ENCODE measurements at places on chromosomes 5 and 9.

GRCh38 chr5:61352612-61353156, 20.6 kb downstream of the ZSWIM6 start:
- DNase-seq = no peak

- peak; percentile 27 for DNase-seq
Measured at GRCh38 chr5:111781200-111781599, 24.2 kb upstream of the NREP start.

DNA sequence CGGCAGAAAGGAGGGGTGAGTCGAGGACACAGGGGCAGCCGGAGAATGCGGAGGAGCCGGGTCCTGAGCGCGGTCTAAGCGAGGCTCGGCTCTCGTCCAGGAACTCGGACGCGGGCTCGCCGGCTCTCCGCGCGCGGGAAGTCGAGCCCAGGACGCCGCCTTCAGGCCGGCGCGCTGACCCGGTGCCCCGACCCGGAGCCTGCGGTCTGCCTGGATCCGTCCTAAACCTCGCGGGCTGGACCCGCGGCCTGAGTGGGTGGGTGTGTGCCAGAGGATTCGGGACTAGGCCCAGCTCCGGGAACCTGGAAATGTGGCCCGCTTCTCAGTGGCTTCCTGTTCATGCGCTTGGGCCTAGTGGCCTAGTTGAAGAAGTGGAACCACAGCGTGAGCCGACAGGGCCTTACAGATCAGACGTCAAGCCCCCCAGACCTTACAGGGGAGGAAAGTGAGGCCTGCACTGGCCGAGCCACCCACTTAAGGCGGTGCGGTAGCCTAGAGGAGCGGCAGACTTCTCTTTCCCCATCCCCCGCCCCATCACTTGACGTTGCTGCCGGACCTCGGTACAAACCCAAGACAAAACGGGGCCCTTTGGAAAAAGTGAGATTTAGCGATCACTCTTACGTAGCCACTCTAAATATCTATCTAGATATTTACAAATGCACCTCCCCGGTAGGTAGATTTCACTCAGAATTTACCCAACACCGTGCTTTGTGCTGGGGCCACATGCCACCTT, 1.2 kb downstream of the CDKN2B-AS1 start:
- DNase-seq = peak; percentile 5

- DNase-seq = no peak
Measured at GRCh38 chr5:78065663-78066062, 228.8 kb downstream of the AP3B1 start.

GRCh38 chr9:114499528-114499927, 5.7 kb downstream of the WHRN start:
- peak; percentile 64 for DNase-seq

- DNase-seq = no peak
Measured at GRCh38 chr9:17735859-17736258, 157.0 kb downstream of the SH3GL2 start.

- DNase-seq = no peak
Measured at GRCh38 chr5:80291761-80292160, 28.0 kb upstream of the SPZ1 start.

DNA sequence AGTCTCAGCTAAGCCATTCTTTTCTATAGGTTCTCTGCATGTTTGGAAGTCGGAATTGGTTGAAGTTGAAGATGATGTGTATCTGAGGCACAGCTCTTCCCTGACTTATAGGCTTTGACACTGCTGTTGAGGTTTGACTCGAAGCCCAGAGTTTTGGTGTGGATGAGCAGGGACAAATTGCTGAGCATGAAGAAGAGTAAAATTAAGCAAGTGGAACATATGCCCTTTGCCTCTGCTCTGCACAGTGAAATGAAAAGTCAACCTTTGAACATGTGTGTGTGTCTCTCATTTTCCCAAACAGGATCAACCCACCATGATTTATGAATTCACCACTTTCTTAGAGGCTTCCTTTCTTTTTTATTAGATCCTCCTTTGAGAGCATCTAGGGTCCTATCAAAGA, 8.5 kb downstream of the HMHB1 start:
- DNase-seq = no peak

GRCh38 chr5:395156-395920, 47.6 kb upstream of the EXOC3 start:
- DNase-seq = no peak

GRCh38 chr5:111337688-111338087, 113.5 kb downstream of the CAMK4 start:
- no peak for DNase-seq

DNA sequence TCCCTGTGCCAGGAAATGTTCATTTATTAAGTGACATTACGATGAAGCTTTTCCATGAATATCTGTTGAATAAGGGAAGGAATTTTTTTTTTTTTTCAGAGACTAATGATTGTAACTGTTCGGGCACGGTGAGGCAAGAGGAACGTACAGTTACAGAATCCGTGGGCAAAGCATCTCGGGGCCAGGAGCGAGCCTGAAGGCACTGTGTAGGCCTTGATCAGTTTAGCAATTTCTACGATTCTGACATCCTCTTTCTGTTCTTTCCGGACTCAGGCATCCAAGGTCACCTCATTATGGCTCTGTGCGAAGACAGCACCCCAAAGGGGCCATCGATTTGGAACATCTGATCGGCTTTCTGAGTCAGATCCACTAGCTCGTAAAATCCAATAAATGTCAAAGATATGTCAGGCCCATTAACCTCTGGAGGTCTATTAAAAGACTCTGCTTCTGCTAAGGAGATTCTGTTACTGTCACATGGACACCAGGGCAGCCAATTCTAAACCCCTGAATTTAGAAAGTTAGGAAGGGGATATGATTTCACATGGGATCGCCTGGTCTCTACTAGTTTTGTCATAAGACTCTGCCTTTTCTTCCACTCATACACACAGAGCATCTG, 41.4 kb upstream of the BOD1 start:
- DNase-seq = no peak

DNA sequence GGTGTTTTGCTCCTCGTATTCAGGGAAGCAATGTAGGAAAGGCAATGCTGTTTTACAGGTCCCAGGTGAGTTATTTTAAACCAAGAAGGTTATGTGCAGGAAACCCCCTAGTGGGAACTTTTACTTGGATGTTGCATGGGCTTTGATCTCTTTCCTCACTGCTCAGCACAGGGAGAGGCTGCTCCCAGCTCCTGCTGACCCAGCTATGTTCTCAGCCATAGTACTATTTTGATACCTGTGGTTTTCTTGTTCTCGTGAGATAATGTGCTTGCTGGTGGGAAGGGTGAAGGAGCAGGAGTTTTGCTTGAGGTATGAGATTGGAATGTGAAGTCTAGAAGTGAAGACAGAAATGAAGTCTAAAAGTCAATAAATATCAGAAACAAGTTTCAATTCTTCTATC, 265.6 kb upstream of the FBXL7 start:
- DNase-seq = no peak

- DNase-seq = no peak
Measured at GRCh38 chr9:28502741-28503140, 929.5 kb upstream of the C9orf72 start.

DNA sequence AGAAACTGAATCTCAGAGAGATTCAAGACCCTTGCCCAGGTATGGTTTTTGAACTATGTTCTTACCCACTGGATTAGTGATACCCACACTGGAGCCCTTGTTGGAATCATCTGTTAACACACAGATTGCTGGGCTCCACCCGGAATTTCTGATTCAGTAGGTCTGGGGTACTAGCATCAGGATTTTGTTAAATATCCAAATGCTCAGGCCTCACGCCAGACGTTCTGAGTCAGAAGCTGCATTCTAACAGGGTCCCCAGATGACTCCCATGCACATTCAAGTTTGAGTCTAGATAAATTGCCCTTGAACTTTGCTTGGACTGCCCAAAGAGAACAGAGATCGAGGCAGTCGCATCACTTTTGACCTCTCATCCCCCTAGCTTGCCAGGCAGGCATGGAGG, 182.0 kb upstream of the WWC1 start:
- DNase-seq = no peak

- no peak for DNase-seq
Measured at GRCh38 chr5:54090495-54091120, 219.8 kb downstream of the ARL15 start.

DNA sequence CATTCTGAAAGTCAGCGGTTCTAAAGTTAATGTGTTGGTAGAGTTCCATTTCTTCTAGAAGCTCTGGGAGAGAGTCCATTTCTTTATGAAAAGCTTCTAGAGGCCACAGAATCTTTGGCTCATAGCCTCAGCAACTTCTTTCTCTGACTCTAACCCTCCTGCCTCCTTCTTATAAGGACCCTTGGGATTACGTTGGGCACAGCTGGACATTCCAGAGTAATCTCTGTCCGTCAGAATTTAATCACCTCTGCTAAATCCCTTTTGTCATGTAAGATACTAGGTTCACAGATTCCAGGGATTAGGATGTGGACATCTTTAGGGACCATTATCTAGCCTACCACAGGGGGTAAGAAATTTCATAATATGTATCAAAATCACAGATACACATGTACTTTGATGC, 22.6 kb upstream of the ANKDD1B start:
- DNase-seq = no peak

GRCh38 chr5:180816608-180817534, 14.3 kb upstream of the MGAT1 start:
- DNase-seq = no peak

- DNase-seq = no peak
Measured at GRCh38 chr5:160957312-160957861, 105.4 kb upstream of the ATP10B start.

- DNase-seq = no peak
Measured at GRCh38 chr9:21974722-21975409, 19.3 kb downstream of the CDKN2A start.

GRCh38 chr5:163766936-163767670, 261.7 kb downstream of the MAT2B start:
- no peak for DNase-seq

GRCh38 chr5:166382031-166382430, 1909.4 kb upstream of the WWC1 start:
- DNase-seq = no peak

GRCh38 chr9:92510747-92511146, 25.0 kb downstream of the ECM2 start:
- DNase-seq = no peak

GRCh38 chr5:115661101-115661500, 35.3 kb upstream of the TMED7 start:
- DNase-seq = no peak

GRCh38 chr9:5872511-5872910, 18.2 kb upstream of the MLANA start:
- no peak for DNase-seq

DNA sequence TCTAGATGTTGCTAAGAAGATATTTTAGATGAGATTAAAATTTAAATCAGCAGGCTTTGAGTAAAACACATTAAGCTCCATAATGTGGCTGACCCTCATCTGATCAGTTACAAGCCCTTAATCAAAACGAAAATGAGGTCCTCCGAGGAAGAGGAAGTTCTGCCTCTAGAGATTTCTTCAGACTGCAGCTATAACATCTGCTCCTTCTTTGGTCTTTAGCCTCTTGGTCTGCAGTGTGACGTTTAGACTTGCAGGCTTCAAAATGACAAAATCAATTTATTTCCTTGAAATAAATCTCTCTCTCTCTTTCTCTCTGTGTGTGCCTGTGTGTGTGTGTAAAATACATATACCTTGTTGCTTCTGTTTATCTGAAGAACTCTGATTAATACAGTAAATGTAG, 1429.8 kb upstream of the CDH9 start:
- DNase-seq = no peak

GRCh38 chr5:61280761-61281427, 51.2 kb upstream of the ZSWIM6 start:
- peak; percentile 24 for DNase-seq

DNA sequence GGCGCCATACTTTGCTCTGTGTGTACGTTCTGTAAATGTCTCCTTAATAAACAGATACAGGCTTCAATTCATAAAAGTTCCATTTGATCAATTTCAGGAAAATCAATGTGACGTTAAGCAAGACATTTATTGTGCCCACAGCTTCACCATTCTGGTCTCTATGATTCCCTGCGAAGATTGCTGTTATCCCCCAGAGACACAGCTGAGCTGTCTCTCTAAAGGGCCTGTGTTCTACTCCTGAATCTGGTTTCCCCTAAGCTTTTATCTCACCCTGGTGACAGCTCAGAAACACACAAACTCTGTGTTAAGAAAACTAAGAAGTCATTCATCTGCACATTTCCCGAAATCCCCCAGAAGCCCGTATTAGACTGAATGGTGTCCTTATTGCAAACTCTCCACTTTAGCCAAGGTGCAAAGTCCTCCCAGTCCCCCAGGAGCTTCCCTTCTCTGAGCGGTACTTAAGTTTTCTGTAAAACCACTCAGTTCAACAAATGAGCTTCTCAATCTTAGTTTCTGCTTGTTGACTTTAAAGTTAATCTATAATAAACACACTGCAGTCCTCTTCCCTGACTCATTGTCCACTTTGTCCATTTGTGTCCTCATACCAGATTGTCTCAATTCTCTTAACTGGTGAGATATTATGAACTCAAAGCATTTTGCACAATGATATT, 1.4 kb upstream of the C5orf15 start:
- DNase-seq = no peak

DNA sequence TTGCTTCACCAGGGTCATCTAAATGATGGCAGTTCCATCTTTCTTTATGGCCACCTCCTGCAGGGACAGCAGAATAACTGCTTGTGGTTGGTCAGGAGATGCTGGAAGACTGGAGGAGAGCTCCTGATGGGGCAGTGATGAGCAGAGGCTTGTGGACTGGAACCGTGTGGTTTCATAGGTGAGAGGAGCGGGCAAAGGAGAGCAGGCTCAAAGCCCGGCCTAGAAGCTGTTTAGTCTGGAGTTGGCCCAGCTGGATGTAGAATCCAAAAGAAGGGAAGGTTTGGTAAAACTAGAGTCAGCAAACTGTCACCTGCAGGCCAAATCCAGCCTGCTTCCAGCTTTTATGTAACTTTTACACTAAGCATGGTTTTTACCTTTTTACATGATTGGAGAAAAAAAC, 32.9 kb upstream of the TLE1 start:
- DNase-seq = no peak

- DNase-seq = no peak
Measured at GRCh38 chr9:97772145-97772544, 75.0 kb upstream of the XPA start.

DNA sequence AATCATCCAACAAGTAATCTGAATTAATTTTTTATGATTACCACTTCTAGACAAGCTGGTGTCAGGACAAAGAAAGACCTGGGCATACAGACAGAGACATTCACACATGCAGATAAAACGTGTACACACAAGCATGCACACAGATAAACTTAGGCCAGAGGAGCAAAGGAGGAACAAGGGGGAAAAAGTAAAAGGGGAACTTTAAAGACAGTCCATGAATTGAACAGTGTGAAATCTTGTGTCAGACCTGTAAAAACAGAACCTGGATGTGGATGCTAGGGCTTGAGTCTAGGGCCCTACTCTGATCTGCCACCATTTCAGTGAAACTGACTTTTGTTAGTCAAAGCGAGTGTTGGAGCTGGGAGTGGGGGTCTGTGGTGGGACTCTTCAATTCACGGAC, 11.2 kb upstream of the ZSWIM6 start:
- DNase-seq = no peak

Data from midbrain (tissue), 1 donor.